NCI-H524 (cell line): ENCODE measurements at places on chromosomes 6 and 20.

- no peak for DNase-seq
Measured at GRCh38 chr6:42378125-42378524, 73.6 kb downstream of the TRERF1 start.

GRCh38 chr6:170516783-170517616 is 36.1 kb downstream of the PSMB1 start:
- DNase-seq, result peak; percentile 89

- DNase-seq, result no peak
Measured at GRCh38 chr6:117440706-117441525, 15.2 kb upstream of the ROS1 start.

DNA sequence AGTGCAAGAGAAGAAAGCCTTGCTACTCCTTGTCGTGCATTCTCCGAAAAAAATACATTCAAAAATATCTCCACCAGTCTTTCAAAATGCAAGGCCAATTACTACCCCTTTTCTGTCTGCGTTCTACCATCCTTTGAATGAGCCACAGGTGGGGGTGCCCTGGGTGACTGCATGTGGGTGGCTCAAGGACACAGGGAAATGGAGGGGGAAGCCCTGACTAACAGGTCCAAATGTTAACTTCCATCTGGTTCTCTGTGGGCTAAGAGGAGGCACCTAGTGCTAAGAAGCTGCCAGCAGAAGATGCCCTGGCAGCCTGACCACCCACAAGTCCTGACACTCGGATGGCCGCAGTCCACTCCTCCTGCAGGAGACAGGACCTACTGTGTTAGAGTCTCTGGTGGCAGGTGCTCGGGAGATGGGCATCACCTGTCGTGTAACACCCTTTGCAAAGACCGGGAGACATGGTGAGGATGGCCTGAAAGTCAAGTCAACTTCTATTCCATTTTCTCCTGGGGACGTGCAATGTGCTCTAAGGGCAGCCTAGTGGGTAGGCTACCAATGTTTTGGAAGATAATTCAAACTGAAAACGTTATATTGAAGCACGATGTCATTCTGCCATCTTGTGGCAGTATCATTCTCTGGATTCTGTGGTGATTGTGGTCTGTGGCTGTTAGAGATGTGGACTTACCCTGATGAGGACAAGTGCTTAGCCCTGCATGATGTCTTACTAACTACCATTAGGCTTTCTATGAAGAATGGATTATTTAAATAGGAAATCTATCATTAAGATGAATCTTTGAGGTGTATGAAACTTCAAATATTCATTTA is 27.4 kb upstream of the IGF2R start:
- DNase-seq, result peak; percentile 40

DNA sequence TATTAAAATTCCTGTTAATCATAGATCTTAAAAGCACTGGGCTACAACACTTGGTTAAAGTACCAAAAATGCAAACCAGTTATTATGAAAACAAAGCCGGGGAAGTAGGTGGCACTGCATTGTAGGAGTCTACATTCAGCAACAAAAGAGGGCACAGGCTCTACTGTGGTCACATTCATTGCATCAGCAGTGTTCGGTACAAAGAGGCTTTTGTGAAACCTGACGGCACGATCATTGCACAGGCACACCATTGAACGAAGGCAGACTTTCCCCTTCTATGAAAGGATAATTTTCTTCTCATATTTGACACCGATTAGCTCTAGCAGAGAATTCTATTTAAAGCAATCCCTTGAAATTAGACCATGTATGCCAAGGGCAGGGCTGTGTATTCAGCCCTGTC is 44.6 kb upstream of the AGPAT4 start:
- no peak for DNase-seq

- no peak for DNase-seq
Measured at GRCh38 chr6:89048288-89048923, 32.1 kb upstream of the PNRC1 start.

GRCh38 chr6:137227871-137228302 is 8.7 kb upstream of the IFNGR1 start:
- DNase-seq, result no peak

GRCh38 chr6:75643173-75643572 is 41.5 kb downstream of the SENP6 start:
- DNase-seq, result no peak

DNA sequence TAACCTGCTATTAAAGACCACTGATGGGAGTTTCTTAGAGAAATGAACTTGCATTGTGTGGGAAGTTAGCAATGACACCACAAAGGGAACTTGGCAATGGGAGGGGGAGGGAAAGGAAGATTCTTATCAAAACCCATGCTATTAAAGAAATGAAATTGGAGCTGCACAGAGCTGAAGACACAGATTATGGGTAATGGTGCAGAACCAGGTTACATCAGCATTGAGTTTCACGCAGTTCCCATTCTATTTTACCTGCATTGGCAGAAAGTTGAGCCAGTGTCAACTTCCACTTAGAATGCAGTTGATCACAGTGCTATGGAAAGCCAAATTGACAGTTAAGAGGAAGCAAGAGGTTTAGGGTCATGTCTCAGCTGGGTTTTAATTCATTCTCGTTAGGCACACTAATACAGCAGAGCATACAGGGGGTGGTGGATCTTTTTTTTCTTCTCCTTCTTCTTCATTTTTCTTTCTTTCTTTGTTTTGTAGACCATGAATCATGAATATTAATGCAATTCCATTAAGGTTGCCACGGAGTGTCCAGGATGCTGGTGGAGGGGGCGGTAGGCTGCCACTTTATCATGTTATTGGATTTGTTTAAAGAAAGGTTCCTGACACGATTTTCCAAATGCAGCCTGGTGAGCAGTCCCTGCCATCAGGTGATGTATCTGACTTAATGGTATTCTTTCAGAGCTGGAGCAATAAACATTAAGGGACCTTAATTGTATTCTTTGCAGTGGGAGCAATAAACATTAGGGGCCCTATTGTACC is 1092.0 kb upstream of the MAP3K7 start:
- DNase-seq, result peak; percentile 5

- no peak for DNase-seq
Measured at GRCh38 chr6:141764388-141764787, 368.3 kb upstream of the GJE1 start.

DNA sequence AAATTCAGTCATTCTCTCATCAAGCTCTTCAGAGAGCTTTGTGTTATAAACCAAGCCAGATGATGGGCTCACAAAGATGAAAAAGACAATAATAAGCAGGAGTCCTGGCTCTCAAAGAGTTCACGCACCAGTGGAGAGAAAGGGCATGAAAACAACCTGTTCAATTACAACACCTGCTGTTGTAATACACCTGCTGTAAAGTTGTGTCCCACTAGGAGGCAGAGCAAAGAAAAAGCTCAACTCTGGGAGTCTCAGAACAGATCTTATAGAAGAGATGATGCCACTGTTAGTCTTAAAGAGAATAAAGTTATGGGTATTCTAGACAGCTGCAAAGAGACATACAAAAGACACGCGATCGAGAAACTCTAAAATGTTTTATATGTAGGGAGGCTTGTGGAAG is 100.6 kb downstream of the DCDC2 start:
- DNase-seq, result no peak

DNA sequence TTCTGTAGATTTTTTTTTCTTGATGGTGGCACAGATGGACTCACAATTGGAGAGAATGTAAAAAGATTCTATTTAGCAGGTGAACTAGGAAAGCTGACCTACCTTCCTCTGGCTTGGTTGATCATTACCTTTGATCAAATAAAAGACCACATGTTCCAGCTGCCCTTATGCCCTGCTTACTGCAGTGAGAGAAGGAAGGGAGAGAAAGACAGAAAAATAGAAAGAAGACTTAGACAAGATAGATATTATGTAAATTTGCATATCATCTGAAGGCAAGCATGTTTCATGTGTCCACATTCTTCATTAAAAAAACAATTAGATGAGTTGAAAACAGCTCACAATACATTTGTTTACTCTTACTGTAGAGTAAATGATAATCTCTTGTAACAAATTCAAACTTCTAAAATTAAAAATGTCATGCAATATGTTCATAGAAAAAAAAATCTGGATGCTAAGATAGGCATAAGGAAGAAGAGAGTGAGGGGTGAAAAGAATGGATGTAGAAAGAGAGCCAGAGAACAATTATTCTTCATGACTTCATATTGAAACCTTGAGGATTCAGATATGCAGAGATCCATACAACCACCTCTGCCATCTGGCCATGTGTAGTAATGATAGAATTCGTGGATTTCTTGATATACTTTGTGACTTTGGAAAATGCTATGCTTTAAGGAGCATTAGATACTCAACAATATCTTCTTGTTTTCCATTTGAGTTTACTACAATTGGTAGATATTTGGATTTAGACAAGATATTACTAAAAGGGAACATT is 71.7 kb downstream of the RFX6 start:
- DNase-seq, result no peak

DNA sequence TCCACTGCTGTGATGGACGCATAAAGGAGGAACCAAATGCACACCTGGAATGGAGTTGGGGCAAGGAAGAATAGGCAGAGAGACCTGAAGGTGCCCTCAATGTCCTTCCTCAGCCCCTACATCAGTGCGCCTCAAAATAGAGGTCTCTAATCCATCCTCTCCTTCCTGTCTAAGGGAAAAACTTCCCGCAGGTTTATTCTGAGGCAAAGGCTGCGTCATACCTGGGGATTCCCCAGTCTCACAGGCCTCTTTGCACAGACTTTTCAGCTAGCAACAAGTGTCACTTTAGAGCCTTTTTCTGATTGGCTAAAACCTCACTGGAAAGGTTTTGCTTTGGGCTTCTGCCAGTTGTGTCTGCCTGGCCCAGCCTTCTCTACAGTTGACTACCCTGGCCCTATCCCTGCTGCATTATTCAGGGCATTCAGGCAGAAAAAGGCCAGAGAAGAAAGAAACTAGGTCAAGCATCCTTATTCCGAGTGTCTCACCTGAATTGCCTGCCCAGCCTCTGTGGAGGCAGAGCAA is 1.8 kb upstream of the HLA-DQB1 start:
- no peak for DNase-seq

DNA sequence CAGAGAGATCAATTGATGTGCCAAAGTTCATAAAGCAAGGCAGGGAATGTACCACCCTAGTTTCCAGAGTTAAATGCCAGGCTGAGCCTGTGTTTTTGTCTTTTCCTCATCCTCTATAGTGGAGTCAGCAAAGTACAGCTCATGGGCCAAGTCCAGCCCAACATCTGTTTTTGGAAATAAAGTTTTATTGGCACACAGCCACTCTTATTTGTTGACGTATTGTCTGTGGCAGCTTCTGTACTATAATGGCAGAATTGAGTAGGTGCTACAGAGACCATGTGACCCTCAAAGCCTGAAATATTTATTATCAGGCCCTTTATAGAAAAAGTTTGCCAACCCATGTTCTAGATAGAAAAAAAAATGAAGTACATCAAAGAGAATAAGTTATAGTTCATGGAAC is 187.0 kb downstream of the TSHZ2 start:
- DNase-seq, result no peak

- no peak for DNase-seq
Measured at GRCh38 chr20:55515832-55516231, 489.5 kb downstream of the CBLN4 start.

DNA sequence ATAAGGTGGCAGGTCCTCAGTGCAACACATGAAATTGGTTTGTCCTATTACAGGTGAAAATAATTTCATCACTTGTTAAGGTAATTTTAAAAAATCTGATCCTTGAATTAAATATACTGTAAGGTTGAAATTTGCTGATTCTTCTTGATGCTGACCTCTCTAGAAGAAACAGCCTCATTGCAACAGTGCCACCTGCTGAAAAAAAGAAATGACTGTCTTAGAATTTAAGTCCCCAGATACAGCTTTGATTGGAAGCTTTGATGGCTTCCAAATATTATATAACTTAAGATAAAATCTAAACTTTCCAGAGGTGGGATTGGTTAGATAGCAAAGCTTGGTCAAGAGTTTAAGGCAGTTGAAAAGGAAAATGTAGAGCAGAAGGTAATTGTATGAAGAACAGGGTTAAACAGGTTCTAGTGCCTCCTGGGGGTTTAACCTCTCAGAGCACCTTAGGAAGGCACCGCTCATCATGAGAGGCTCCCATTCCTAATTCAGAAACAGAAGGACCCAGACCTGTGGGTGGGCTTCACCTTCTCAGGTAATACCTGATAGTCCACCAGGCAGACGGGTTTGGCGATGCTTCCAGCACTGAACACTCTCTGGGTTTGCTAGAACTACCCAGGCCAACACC is 401.0 kb downstream of the PAX1 start:
- peak; percentile 19 for DNase-seq

GRCh38 chr20:8526610-8527009 is 394.5 kb downstream of the PLCB1 start:
- peak; percentile 87 for DNase-seq

GRCh38 chr6:10421158-10421920 is 6.5 kb upstream of the TFAP2A start:
- DNase-seq, result no peak

- no peak for DNase-seq
Measured at GRCh38 chr20:4476903-4477500, 244.7 kb upstream of the PRND start.
